ENCODE measurements at places on chromosomes 4 and X. TPM values are rescaled to one million over a fixed set of nuclear protein-coding genes. Genes with fewer than 3 reads are reported as not detected.

STATH gene
- not detected for total RNA-seq

NDST3 gene
- not detected for total RNA-seq

FAT1 gene
- 187 TPM for total RNA-seq

PWWP3B gene
- total RNA-seq, result not detected

CLNK gene
- total RNA-seq, result not detected
